ENCODE measurements at places on chromosomes 2 and 18. TPM values are rescaled to one million over a fixed set of nuclear protein-coding genes. Genes with fewer than 3 reads are reported as not detected.

DNA sequence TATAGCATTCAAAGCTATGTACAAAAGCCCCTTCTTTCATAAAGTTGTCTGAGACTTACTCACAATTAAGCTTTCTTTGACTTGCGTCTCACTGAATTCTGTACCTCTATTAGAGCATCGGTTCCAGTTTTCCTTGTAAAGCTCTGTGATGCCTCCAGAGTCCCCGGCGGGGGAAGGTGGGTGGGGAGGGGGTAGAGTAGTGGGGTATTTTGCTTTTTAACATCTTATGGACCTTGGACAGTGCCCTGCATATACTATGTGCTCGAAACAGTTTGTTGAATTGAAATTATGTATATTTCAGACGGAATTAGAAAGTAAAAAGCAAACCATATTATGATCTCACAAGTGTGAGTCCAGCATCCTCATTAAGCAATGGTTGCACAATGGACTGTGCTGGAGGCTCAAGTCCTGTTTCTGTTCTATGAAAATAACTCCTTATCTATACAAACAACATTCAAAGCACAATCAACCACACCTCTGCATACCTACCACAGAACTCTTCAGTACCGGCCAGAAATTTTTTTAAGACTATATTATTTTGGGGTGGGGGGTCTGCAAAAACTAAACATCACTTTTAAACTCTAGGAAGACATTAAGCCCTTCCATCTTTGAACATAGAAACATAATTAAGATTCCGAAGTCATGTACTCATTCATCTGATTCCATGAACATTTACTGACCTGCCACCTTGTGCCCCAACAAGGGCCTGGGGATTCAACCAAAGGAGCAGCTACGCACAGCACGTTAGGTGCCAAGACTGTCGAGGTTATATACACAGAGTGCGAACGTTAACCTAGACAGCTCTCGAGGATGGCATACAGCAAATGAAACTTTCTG is 908 bp downstream of the STAT1 start:
- peaks cover 23% of the 10 kb centered on the region for H3K36me3 ChIP-seq
- peak overlapping the region; percentile 94 for H3K27ac ChIP-seq
- H3K4me1 ChIP-seq = peaks cover 50% of the 10 kb centered on the region
- DNase-seq = no peak
- no peaks in the 10 kb centered on the region for H3K27me3 ChIP-seq
- H3K4me3 ChIP-seq = peak overlapping the region; percentile 79

DNA sequence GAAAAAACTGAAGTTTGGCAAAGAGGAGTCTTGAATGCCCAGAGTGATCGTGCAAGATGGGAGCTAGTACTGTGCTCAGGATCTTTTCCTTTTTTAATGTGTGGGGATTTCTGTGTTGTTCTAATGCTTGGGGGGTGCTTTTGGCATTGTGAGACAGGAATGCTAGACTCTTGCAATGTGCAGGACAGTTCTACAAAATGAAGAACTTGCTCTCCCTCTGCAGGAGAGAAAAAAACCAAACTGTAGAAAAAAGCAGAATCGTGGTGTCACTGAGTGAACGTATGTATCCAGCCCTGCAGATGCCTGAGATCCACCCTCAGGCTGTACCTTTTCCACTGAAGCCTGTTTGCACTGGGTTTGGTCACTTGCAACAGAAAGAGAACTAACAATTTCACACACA is 12.1 kb upstream of the TTC39C start:
- no peaks in the 10 kb centered on the region for H3K4me1 ChIP-seq
- no peak for DNase-seq
- no peaks in the 10 kb centered on the region for H3K27me3 ChIP-seq
- no peak overlapping the region for H3K27ac ChIP-seq
- no peak overlapping the region for H3K4me3 ChIP-seq
- H3K36me3 ChIP-seq = no peaks in the 10 kb centered on the region

GRCh38 chr18:35406666-35407065 is 29.5 kb upstream of the ZNF396 start:
- no peak overlapping the region for H3K27ac ChIP-seq
- peaks cover 3% of the 10 kb centered on the region for H3K4me1 ChIP-seq
- no peaks in the 10 kb centered on the region for H3K27me3 ChIP-seq
- no peak overlapping the region for H3K4me3 ChIP-seq
- DNase-seq = no peak

Gene SLC9A4
- not detected for total RNA-seq

Gene GPBAR1
- total RNA-seq = 1.5 TPM

GRCh38 chr2:218713922-218714321 is 3.3 kb downstream of the TTLL4 start:
- H3K27ac ChIP-seq = no peak overlapping the region
- H3K4me1 ChIP-seq = peaks cover 27% of the 10 kb centered on the region
- H3K27me3 ChIP-seq = no peaks in the 10 kb centered on the region
- H3K4me3 ChIP-seq = no peak overlapping the region

DNA sequence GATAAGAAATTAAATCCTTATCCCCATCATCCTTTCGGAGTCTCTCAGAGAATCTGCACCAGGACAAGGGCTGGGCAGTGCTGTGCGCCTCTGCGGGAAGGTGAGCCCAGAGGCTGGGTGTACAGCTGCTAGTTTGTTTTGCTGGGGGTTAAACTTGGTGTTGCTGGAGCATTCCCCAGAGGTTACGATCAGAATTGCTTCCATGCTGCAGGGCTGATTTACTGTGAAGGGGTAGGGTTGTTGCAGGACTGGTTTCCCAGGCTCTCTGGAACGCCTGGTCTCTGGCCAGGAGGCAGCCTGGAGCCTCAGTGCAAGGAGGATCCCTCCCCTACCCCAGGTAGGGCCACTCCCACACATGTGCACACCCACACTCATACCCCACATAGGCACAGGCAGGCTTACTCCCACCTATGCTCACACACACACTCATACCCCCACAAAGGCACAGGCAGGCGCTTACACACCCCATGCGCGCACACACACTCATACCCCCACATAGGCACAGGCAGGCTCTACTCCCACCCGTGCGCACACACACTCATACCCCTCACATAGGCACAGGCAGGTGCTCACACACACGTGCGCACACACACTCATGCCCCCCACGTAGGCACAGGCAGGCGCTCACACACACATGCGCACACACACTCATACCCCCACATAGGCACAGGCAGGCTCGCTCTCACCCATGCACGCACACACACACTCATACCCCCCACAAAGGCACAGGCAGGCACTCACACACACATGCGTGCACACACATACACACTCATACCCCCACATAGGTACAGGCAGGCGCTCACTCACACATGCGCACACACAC is 11.3 kb downstream of the CNNM4 start:
- peaks cover 27% of the 10 kb centered on the region for H3K4me1 ChIP-seq
- no peak for DNase-seq
- no peak overlapping the region for H3K4me3 ChIP-seq
- no peaks in the 10 kb centered on the region for H3K27me3 ChIP-seq

DNA sequence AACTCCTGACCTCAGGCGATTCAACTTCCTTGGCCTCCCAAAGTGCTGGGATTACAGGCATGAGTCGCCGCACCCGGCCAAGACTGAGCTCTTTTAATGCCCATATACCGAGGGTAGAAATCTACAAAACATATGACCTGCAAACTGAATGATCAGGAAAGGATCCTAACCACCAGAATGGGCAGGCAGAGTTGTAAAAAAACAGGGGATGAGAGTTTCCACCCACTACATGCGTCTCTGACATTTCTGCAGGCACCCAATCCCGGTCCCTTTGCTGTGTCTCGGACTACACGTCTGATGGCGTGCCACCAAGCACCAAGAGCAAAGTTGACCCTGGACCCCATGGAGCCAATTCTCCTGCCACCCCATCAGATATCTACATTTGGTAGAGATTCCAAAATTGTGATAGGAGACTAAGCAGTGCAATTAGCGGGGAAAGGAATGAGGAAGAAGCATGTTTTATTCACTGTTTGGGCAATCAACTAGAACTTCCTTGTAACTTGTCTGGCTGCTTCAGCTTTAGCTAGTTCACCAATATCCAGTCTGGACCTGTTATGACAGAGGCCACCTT is 74.1 kb downstream of the ATP8B1 start:
- DNase-seq = no peak
- no peak overlapping the region for H3K27ac ChIP-seq
- H3K27me3 ChIP-seq = no peaks in the 10 kb centered on the region
- H3K4me3 ChIP-seq = no peak overlapping the region
- H3K36me3 ChIP-seq = peaks cover 33% of the 10 kb centered on the region

DNA sequence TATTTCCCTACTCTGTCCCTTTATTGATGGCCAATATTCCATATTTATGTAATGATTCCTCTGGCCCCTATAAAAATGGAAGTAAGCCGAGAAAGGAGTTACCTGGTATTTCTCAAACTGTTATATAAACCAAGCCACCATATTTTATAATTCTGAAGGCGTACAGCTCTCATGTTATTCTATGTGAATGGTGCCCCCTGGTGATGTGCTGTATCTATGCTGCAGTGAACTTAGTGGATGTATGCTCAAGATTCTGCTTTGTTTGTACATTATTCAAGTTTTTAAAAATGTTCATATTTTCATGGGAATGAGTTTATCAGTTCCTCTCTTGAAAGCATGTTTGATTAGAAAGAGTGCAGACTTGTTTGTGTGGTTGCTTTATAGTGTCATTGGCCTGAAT is 194.5 kb upstream of the LRRTM1 start:
- H3K27ac ChIP-seq = no peak overlapping the region
- no peaks in the 10 kb centered on the region for H3K27me3 ChIP-seq
- no peak overlapping the region for H3K4me3 ChIP-seq
- H3K4me1 ChIP-seq = no peaks in the 10 kb centered on the region
- no peaks in the 10 kb centered on the region for H3K36me3 ChIP-seq

Gene INHA
- total RNA-seq = 2.4 TPM

- no peaks in the 10 kb centered on the region for H3K4me1 ChIP-seq
- H3K27me3 ChIP-seq = peaks cover 26% of the 10 kb centered on the region
- no peak overlapping the region for H3K4me3 ChIP-seq
These were observed 315.0 kb downstream of the ALK start for GRCh38 chr2:29606104-29607037.

DNA sequence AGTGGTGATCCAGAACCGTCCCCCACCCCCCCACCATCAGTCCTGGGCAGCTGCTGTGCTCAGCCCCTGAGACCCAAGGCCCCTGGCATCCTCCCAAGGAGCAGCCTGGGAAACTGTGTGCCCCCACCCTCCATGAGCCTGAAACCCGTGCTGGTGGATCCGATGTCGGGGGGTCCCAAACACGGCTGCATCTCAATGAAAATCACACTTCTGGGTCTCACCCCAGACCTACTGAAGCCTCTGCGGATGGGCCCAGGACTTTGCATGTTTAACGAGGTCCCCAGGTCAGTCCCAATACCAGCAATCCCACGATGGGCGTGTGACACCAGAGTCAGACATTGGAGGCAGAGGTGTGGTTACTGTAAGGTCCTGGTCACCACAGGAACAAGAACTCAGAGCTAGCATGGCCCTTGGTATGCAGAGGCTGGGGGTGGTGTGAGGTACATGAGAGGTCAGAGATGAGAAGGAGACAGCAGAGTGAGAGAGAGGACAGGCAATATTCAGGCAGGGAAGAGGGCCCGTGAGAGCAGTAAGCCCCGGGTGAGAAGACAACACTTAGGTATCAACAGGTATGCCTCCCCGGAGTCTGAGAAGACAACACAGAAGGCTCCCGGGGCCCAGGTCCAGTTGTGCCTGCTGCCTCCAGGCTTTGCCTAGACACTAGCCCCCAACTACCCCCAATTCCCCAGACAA is 32.6 kb downstream of the MRPL35 start:
- no peaks in the 10 kb centered on the region for H3K36me3 ChIP-seq
- DNase-seq = no peak
- peaks cover 21% of the 10 kb centered on the region for H3K4me1 ChIP-seq
- no peaks in the 10 kb centered on the region for H3K27me3 ChIP-seq
- H3K4me3 ChIP-seq = no peak overlapping the region

DNA sequence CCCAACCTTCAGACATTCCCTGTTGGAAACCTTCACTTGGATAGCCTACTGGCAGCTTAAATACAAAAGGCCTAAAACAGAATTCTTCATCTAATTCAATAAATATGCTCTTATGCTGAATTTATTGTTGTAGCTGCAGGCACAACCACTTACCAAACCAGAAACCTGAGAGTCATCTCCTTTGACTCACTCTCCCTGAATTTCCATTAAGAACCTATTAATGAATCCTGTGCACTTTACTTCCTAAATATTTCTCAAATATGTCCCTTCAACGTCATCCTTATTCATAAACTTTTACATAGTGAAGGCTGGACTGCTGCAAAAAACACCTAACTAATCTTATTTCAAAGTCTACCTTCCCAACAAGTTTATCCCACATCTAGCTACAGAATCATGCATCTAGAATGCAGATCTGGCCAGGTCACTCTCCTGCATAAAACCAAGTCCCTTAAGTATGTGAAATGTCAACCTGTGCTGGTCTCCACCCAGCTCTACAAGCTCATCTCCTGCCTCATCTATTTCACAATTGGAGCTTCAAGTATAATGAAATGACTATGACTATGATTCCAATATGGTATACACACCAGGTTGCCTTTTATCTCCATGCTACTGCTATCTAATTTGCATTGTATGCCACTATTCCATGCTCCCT is 354.2 kb downstream of the ZEB2 start:
- no peak overlapping the region for H3K27ac ChIP-seq
- H3K4me1 ChIP-seq = no peaks in the 10 kb centered on the region
- H3K36me3 ChIP-seq = no peaks in the 10 kb centered on the region
- H3K27me3 ChIP-seq = no peaks in the 10 kb centered on the region

GRCh38 chr2:208295834-208296233 is 29.8 kb downstream of the PIKFYVE start:
- no peak for DNase-seq
- peaks cover 60% of the 10 kb centered on the region for H3K36me3 ChIP-seq
- H3K4me3 ChIP-seq = no peak overlapping the region
- H3K4me1 ChIP-seq = peaks cover 12% of the 10 kb centered on the region

Gene TUBA3D
- 86.3 TPM for total RNA-seq

- H3K4me3 ChIP-seq = no peak overlapping the region
- peaks cover 8% of the 10 kb centered on the region for H3K4me1 ChIP-seq
- DNase-seq = no peak
- H3K36me3 ChIP-seq = no peaks in the 10 kb centered on the region
- H3K27ac ChIP-seq = no peak overlapping the region
These were observed 58.4 kb downstream of the SEMA4F start for GRCh38 chr2:74712223-74713053.

Gene QPCT
- 2.0 TPM for total RNA-seq

- H3K27me3 ChIP-seq = no peaks in the 10 kb centered on the region
- H3K4me3 ChIP-seq = no peak overlapping the region
- H3K27ac ChIP-seq = peak overlapping the region; percentile 21
- peaks cover 21% of the 10 kb centered on the region for H3K4me1 ChIP-seq
- no peak for DNase-seq
- H3K36me3 ChIP-seq = no peaks in the 10 kb centered on the region
These were observed 343.5 kb downstream of the MTX2 start for GRCh38 chr2:176612736-176613135.

Measured in left ventricle myocardium inferior (tissue), 1 donor.